Prostate gland (tissue), 2 donors: ENCODE measurements at places on chromosomes 7 and 10. TPM values are rescaled to one million over a fixed set of nuclear protein-coding genes. Genes with fewer than 3 reads are reported as not detected.

DNA sequence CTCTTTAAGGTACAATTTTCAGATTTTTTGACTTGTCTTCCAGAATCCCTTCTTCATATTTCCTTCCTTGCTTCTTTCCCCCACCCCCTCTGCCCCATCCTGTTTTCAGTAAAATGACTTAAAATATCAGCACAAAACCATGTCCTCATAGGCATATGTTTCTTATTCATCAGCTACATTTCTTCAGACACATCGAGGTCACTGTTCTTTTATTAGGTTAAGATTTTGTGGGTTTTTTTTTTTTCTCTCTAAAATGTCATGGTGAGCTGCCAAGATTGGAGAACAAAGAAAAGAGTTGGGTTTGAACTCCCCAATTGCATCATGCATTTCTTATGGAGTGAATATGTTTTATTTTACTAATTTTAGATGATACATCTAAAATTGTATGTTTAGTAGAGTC, 35.8 kb downstream of the LAMB4 start:
- no peak overlapping the region for H3K27ac ChIP-seq
- peaks cover 7% of the 10 kb centered on the region for H3K4me1 ChIP-seq
- H3K4me3 ChIP-seq, result no peak overlapping the region
- no peak for DNase-seq
- no peaks in the 10 kb centered on the region for H3K27me3 ChIP-seq
- H3K36me3 ChIP-seq, result no peaks in the 10 kb centered on the region

GRCh38 chr7:149498811-149499210, 1.2 kb upstream of the ZNF746 start:
- H3K27ac ChIP-seq, result no peak overlapping the region
- DNase-seq, result no peak
- H3K4me1 ChIP-seq, result peaks cover 6% of the 10 kb centered on the region
- H3K4me3 ChIP-seq, result no peak overlapping the region

- no peak for DNase-seq
- no peak overlapping the region for H3K27ac ChIP-seq
- H3K4me3 ChIP-seq, result no peak overlapping the region
- H3K27me3 ChIP-seq, result no peaks in the 10 kb centered on the region
These were observed 137.8 kb downstream of the CHRM2 start for GRCh38 chr7:137006293-137006692.

GRCh38 chr10:15898046-15898445, 37.7 kb upstream of the MINDY3 start:
- no peaks in the 10 kb centered on the region for H3K4me1 ChIP-seq
- no peak overlapping the region for H3K4me3 ChIP-seq
- DNase-seq, result no peak
- H3K27me3 ChIP-seq, result no peaks in the 10 kb centered on the region
- no peaks in the 10 kb centered on the region for H3K36me3 ChIP-seq

- DNase-seq, result no peak
- no peaks in the 10 kb centered on the region for H3K36me3 ChIP-seq
- H3K27me3 ChIP-seq, result no peaks in the 10 kb centered on the region
- no peak overlapping the region for H3K27ac ChIP-seq
These were observed 63.9 kb upstream of the GHITM start for GRCh38 chr10:84075226-84076046.

- H3K36me3 ChIP-seq, result no peaks in the 10 kb centered on the region
- DNase-seq, result no peak
- no peak overlapping the region for H3K27ac ChIP-seq
These were observed 370.6 kb upstream of the IGFBP3 start for GRCh38 chr7:46291601-46292150.

- no peak for DNase-seq
- H3K4me3 ChIP-seq, result no peak overlapping the region
- H3K27me3 ChIP-seq, result no peaks in the 10 kb centered on the region
- no peak overlapping the region for H3K27ac ChIP-seq
- no peaks in the 10 kb centered on the region for H3K36me3 ChIP-seq
- no peaks in the 10 kb centered on the region for H3K4me1 ChIP-seq
These were observed 161.5 kb upstream of the KLF6 start for GRCh38 chr10:3946234-3947229.

The SP4 gene
- total RNA-seq, result 10.9 TPM

The INHBA gene
- total RNA-seq, result 6.6 TPM

The CTAGE8 gene
- 6.3 TPM for total RNA-seq

DNA sequence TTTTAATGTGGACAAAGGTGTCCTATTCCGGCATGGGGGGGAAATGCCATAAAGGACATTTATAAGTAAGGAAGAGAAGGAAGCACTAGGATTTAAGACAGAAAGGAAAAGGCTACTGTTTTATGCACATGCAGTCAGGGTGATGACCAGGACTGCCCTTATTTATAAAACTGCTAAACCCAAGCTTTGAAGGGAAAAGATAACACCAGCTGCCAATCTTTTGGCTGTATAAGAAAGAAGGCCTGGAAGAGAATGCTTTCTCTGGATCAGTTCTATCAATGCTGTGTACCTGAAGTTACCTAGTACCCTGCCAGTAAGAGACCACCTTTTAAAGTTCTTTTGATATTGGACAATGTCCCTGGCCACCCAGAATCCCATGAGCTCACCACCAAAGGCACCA, 59.2 kb downstream of the MINDY3 start:
- DNase-seq, result no peak
- H3K4me1 ChIP-seq, result no peaks in the 10 kb centered on the region
- no peaks in the 10 kb centered on the region for H3K36me3 ChIP-seq
- H3K27ac ChIP-seq, result no peak overlapping the region
- H3K4me3 ChIP-seq, result no peak overlapping the region
- H3K27me3 ChIP-seq, result no peaks in the 10 kb centered on the region

DNA sequence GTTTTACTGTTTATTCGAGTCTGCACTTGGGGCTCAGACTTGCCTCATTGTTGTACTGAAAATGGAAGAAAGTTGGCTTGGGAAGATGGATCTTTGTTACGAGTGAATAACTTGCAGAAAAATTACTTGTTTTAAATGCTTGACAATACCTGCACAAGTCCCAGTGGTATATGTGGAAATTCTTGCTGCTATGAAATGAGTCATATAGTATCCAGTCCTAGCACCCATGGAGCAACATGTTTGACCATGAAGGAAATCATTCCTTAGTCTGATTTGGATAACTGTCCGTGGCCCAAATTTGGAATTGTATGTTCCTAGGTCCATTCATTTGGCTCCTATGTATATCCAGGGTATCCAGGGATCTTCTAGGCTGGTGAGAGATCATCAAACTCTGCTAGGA, 1096.8 kb downstream of the KCNMA1 start:
- H3K27ac ChIP-seq, result no peak overlapping the region
- DNase-seq, result no peak
- H3K4me1 ChIP-seq, result no peaks in the 10 kb centered on the region
- no peaks in the 10 kb centered on the region for H3K27me3 ChIP-seq
